ENCODE measurements at places on chromosomes 6 and 20. TPM values are rescaled to one million over a fixed set of nuclear protein-coding genes. Genes with fewer than 3 reads are reported as not detected.

Gene EDN3
- total RNA-seq = not detected

Gene C6orf163
- total RNA-seq = 4.2 TPM

Gene RHAG
- total RNA-seq = not detected

Gene SLC25A27
- 45.9 TPM for total RNA-seq

Gene PBOV1
- not detected for total RNA-seq

Gene TGIF2
- 12.8 TPM for total RNA-seq

Gene HLA-E
- total RNA-seq = 373 TPM

Gene SLC17A9
- total RNA-seq = 18.5 TPM

Gene BTN1A1
- total RNA-seq = not detected

Gene RNF39
- total RNA-seq = not detected

Gene SPATS1
- total RNA-seq = not detected

Gene SLC29A1
- 121 TPM for total RNA-seq

Gene SRPK1
- total RNA-seq = 29.7 TPM

Gene TP53INP2
- 29.7 TPM for total RNA-seq

Gene NKX2-4
- not detected for total RNA-seq

Gene TMEM74B
- total RNA-seq = 3.8 TPM

Gene HCRTR2
- total RNA-seq = not detected

Gene B3GAT2
- not detected for total RNA-seq

Gene SFT2D1
- 37.1 TPM for total RNA-seq

Gene LGSN
- total RNA-seq = not detected

Measured in aorta (tissue), 5 donors.